Right lung (tissue), 10 donors: ENCODE measurements at places on chromosomes 13 and 19. TPM values are rescaled to one million over a fixed set of nuclear protein-coding genes. Genes with fewer than 3 reads are reported as not detected.

DNA sequence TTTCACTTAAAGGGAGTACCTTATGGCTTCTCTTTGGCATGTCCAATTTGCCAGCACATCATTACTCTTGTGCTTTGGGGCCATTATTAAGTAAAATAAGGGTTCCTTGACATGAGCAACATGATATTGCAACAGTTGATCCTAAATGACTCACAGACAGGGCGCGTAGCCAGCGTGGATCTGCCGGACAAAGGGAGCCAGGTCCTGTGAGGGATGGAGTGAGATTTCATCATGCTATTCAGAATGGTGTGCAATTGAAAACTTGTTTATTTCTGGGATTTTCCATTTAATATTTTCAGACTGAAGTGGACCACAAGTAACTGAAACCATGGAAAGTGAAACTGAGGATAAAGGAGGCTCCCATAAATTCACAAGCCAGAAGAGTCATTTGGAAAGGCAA lies 48.6 kb upstream of the WASF3 start:
- no peak for DNase-seq

DNA sequence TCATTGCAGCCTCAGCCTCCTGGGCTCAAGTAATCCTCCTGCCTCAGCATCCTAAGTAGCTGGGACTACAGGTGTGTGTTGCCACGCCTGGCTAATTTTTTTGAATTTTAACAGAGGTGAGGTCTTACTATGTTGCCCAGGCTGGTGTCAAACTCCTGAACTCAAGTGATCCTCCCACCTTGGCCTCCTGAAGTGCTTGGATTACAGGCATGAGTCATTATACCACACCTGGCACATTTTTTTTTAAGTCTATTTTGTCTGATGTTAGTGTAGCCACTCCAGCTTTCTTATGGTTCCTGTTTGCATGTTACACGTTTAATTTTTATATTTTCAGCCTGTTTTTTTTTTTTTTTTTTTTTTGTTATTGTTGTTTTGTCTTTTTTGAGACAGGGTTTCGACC lies 24.8 kb downstream of the KDM4B start:
- DNase-seq: no peak

- DNase-seq: no peak
Observed at GRCh38 chr13:71714802-71715375, 152.1 kb downstream of the DACH1 start.

DNA sequence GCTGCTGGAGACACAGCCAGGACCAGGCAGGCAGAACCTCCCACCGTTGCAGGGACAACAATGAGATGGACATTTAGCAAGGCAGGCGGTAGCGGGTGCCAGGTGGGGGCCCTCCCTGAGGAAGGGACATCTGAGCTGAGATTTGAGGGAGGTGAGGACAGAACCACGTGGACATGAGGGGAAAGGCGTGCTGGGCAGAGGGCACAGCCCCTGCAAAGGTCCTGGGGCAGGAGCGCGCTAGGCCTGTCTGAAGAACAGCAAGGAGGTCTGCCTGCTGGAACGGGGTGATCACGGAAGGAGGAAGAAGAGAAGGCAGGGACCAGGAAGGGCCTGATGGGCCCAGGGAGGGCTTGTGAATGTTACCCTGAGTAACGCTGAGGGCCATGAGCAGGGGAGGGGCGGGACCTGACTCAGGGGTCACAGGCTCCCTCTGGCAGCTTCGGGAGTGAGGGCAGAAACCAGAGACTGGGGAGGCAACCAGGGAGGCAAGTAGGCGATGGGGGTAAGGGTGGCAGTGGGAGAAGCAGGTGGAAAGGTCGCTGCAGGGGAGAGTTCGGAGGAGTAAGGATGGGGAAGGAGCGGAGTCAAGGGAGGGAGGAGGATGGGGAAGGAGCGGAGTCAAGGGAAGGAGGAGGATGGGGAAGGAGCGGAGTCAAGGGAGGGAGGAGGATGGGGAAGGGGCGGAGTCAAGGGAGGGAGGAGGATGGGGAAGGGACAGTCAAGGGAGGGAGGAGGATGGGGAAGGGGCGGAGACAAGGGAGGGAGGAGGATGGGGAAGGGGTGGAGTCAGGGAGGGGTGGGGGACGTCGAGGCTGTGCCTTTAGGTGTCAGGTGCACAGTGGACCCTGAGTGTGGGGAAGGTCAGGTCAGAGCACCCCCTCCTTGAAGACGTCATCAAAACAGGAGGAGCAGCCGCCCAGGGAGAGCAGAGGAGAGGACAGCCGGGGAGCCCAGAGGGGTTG lies 15.7 kb upstream of the B3GNT3 start:
- no peak for DNase-seq

IFI30 gene
- polyA plus RNA-seq: 25.8 TPM
